ENCODE measurements at places on chromosomes 5 and 9.
A peak's percentile ranks its signal among the peaks of the same experiment; 100 is the strongest.

DNA sequence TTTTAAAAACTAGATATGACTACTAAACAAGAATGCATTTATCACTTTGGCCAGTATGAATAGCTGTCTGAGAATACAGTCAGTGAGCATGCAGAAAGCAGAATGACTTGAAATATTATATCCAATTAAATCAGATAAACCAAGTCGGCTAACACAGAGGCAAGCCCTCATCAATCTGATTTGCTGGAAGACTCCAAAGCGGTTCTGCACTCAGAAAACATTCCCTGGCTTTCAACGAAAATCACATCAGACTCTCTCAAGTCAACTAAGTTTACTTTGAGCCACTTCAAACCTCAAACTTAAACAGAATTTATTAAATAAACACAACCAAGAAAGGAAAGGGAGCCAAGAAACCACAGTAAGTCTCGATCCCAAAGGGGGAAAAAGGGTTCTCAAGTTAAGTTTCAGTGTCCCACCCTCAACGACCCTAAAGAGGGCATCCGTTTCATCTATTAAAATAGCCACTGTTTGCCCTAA lies 1.4 kb downstream of the MYO10 start:
- no peak for DNase-seq

- DNase-seq, result no peak
These were observed 53.4 kb downstream of the CDH10 start for GRCh38 chr5:24591426-24591825.

- DNase-seq, result peak; percentile 48
These were observed 12.6 kb downstream of the CAVIN4 start for GRCh38 chr9:100590481-100590880.

DNA sequence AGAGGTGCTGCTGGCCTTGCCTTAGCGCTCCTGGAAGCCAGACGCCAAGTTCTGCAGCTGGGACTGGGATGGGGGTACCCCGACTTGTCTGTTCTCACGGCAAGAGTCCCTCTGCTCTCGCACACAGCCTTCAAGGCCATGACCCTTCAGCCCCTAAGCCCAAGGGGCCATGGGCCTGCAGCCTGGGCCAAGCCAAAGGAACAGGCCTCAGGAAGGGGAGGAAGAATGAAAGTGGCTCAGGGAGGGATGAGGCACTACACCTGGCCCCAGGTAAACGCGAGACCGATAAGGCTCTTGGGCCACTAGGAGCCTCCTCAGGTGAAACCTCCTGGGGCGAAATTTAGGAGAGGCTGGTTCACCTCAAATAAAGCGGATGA lies 3.9 kb downstream of the EBF1 start:
- DNase-seq, result no peak

GRCh38 chr5:19855031-19855430 lies 133.0 kb downstream of the CDH18 start:
- no peak for DNase-seq

DNA sequence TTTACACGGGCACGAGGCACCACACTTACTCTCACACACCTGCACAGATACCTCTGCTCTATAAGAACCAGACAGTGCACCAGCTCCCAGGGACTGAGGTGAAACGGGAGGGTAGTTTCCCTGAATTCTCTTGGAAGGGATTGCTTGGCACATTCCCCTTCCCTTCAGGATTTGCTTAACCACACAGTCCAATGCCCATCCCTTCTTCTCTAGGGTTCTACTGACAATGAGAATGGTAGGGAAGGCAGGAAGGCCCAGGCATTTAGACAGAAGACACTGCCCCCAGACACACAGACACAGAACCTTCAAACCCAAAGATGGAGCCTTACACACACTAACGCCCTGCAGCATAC lies 704 bp upstream of the LHX6 start:
- no peak for DNase-seq
